MCF 10A (cell line): ENCODE measurements at places on chromosomes 4 and X. TPM values are rescaled to one million over a fixed set of nuclear protein-coding genes. Genes with fewer than 3 reads are reported as not detected.

NALF2 gene
- total RNA-seq = 4.7 and 5.8 TPM in 2 replicates

DNA sequence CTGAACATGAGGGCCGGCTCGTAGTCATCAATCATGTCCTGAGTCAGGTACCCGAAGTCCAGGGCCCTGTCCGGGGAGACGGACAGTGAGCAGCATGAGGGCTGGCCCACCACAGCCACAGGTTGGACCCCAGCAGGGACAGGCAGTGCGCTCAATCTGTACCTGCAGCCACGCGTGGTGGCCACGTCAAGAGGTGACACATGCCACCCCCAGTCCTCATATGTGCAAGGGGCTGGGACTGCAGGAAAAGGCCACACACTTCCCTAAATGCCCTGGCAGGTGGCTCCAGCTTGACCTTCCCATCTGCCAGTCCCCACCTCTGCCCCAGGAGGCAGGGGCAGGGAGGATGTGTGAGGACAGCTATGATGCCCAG is 73.8 kb upstream of the MXD4 start:
- no peak overlapping the region for H3K27ac ChIP-seq
- H3K4me1 ChIP-seq = peaks cover 4% of the 10 kb centered on the region
- no peak for DNase-seq
- H3K27me3 ChIP-seq = no peaks in the 10 kb centered on the region

DNA sequence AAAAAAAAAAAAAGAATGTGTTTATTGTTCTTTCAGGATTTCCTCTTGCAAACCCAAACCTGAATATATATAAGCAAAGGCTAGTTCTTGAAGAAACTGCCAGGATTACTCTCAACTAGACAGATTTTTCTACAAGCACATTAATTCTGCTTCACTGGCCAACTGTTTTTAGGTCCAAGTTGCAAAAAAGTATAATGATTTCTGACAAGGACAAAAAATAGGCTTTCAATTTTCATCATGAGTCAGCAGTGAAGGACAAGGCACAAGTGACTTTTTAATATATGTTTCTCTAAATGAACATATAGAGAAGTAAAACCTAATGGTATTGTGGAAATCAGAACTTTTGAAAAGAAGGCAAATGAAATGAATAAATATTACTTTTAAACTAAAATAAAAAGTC is 73.7 kb downstream of the ELOVL6 start:
- H3K27ac ChIP-seq = no peak overlapping the region
- H3K4me1 ChIP-seq = peaks cover 20% of the 10 kb centered on the region
- H3K27me3 ChIP-seq = no peaks in the 10 kb centered on the region
- no peak overlapping the region for H3K4me3 ChIP-seq
- no peaks in the 10 kb centered on the region for H3K36me3 ChIP-seq
- no peak for DNase-seq

DNA sequence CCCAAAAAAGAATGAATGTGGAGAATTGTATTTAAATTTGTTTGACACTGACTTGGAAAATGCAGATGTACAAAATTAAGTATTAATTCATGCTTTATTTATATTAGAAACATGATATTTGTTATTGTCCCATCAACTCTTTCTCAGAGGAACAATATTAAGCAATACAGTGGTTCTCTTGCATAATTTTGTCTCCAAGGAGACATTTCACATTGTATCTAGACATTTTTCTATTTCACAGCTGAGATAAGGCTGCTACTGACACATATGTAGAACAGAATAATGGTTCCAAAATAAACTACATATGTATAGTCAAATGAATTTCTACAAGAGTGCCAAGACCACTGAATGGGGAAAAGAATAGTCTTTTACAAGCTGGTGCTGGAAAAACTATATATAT is 427.9 kb upstream of the SPANXN1 start:
- peak overlapping the region; percentile 11 for H3K27ac ChIP-seq
- H3K4me3 ChIP-seq = no peak overlapping the region
- peaks cover 4% of the 10 kb centered on the region for H3K36me3 ChIP-seq
- peaks cover 12% of the 10 kb centered on the region for H3K4me1 ChIP-seq
- no peaks in the 10 kb centered on the region for H3K27me3 ChIP-seq

DNA sequence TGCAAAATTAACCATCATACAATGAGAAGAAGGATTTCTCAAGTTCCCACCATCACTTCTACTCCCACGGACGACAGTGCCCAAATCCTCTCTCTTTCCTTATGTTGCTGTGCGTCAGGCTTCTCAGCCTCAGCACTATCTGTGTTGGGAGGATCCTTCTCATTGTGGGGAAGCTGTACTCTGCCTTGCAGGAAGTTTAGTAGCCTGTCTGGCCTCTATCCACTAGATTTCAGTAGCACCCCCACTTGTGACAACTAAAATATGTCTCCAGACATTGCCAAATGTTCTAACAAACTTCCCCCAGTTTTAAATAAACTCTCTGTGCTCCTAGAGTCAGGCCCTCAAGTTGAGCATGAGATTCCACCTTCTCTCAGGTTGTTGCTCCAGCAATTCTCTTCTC is 545.9 kb upstream of the ZFP42 start:
- H3K4me3 ChIP-seq = no peak overlapping the region
- no peak for DNase-seq
- no peak overlapping the region for H3K27ac ChIP-seq
- H3K36me3 ChIP-seq = no peaks in the 10 kb centered on the region

DAPP1 gene
- 17.6 and 24.7 TPM in 2 replicates for total RNA-seq

CCDC110 gene
- 0.47 TPM in 1 of 2 replicates, not detected in the other for total RNA-seq

DNA sequence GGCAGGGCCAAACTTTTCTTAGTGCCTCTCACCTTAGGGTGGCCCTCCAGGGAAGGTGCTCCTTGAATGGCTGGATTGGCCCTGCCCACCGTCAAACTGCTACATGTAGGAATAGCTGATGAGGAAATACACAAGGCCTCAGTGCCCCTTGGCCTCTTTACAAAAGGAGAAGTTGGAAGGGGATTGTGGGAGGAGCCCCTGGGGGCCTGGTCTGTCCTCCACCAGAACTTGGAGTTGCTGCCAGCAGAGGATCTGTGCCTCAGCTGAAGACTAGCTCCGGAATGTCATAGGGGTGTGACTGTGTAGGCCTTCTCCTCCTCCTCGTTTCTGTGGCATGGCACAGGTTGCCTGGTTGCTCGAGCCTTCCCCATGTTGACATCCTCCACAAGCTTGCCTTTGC is 142.7 kb downstream of the AMMECR1 start:
- no peak overlapping the region for H3K4me3 ChIP-seq
- no peak for DNase-seq
- peaks cover 31% of the 10 kb centered on the region for H3K4me1 ChIP-seq
- H3K27ac ChIP-seq = peak overlapping the region; percentile 40
- H3K36me3 ChIP-seq = peaks cover 49% of the 10 kb centered on the region

DNA sequence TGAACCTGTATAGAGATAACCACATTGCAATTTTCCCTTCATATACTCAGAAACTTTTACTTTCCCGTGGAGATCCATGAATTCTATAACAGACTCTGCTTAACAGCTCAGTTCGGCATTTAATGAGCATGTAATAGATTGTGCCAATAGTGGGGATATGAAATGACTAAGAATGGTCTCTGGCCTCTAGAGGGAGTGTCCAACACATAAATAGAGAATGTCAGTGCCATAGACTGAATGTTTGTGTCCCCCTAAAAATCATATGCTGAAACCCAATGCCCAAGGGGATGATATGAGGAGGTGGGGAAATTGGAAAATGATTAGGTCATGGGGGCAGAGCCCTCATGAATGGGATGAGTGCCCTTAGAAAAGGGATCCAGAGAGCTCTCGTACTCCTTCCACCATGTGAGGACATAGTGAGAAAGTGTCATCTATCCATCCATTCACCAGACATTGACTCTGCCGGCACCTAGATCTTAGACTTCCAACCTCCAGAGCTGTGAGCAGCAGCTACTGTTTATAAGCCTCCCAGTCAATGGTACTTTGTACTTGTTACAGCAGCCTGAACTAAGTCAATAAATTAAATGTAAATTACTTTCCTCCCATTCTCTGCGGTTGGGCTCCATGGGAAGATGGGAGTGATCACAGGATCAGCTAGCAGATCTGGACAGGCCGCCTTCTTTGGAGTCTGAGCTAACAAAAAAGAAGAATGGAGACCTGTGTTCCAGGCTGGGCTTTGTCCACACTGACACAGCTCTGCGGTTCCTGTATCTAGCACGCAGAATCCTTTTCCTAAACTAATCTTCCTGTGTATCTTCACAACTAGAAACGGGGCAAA is 28.1 kb upstream of the HPSE start:
- no peak overlapping the region for H3K4me3 ChIP-seq
- H3K27me3 ChIP-seq = no peaks in the 10 kb centered on the region
- H3K4me1 ChIP-seq = no peaks in the 10 kb centered on the region

- peak overlapping the region; percentile 55 for H3K27ac ChIP-seq
- no peak for DNase-seq
- H3K4me3 ChIP-seq = no peak overlapping the region
Measured at GRCh38 chrX:36528661-36529060, 479.5 kb upstream of the FAM47C start.

GAGE13 gene
- total RNA-seq = not detected in 2 replicates

CSAG3 gene
- total RNA-seq = not detected in 2 replicates

CT47B1 gene
- total RNA-seq = not detected in 2 replicates

MXRA5 gene
- not detected in 2 replicates for total RNA-seq

GRCh38 chrX:103651151-103651773 is 22.5 kb downstream of the TCEAL1 start:
- no peak for DNase-seq
- H3K4me1 ChIP-seq = no peaks in the 10 kb centered on the region
- no peak overlapping the region for H3K4me3 ChIP-seq

GRCh38 chr4:138659037-138659811 is 356.4 kb upstream of the NOCT start:
- no peaks in the 10 kb centered on the region for H3K27me3 ChIP-seq
- H3K4me1 ChIP-seq = no peaks in the 10 kb centered on the region
- no peak overlapping the region for H3K4me3 ChIP-seq
- no peaks in the 10 kb centered on the region for H3K36me3 ChIP-seq
- DNase-seq = no peak
- no peak overlapping the region for H3K27ac ChIP-seq

- DNase-seq = no peak
- no peaks in the 10 kb centered on the region for H3K27me3 ChIP-seq
- no peaks in the 10 kb centered on the region for H3K4me1 ChIP-seq
- H3K36me3 ChIP-seq = no peaks in the 10 kb centered on the region
Measured at GRCh38 chr4:109953556-109953955, 40.9 kb downstream of the EGF start.

- no peaks in the 10 kb centered on the region for H3K36me3 ChIP-seq
- no peak overlapping the region for H3K27ac ChIP-seq
- no peak overlapping the region for H3K4me3 ChIP-seq
- H3K4me1 ChIP-seq = no peaks in the 10 kb centered on the region
- H3K27me3 ChIP-seq = peaks cover 100% of the 10 kb centered on the region
Measured at GRCh38 chrX:40749681-40750494, 14.5 kb upstream of the MED14 start.

- H3K36me3 ChIP-seq = peaks cover 6% of the 10 kb centered on the region
- H3K27me3 ChIP-seq = no peaks in the 10 kb centered on the region
- no peaks in the 10 kb centered on the region for H3K4me1 ChIP-seq
- H3K4me3 ChIP-seq = no peak overlapping the region
- DNase-seq = peak; percentile 24
- no peak overlapping the region for H3K27ac ChIP-seq
Measured at GRCh38 chr4:188639479-188640100, 500.3 kb downstream of the TRIML1 start.

CXorf65 gene
- total RNA-seq = not detected in 2 replicates

MAGEA11 gene
- total RNA-seq = not detected in 2 replicates

DNA sequence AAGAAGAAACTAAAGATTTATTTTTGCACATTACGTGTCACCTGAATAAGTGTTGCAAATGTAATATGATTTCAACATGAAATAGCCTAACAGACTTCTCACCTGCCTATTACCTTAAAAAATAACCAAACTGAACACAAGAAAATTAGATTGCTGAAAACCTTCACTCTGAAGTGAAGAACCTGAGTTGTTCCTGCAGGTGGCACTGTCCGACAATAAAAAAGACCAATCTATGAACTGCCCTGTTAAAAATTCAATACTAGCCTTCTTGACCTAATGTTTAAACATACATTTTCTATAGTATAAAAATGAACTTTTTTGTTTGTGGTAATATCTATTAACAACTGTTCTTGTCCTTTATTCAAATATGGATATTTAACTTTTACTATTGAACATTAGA is 69.2 kb upstream of the PNPLA4 start:
- no peaks in the 10 kb centered on the region for H3K4me1 ChIP-seq
- H3K36me3 ChIP-seq = no peaks in the 10 kb centered on the region
- H3K27ac ChIP-seq = no peak overlapping the region

DNA sequence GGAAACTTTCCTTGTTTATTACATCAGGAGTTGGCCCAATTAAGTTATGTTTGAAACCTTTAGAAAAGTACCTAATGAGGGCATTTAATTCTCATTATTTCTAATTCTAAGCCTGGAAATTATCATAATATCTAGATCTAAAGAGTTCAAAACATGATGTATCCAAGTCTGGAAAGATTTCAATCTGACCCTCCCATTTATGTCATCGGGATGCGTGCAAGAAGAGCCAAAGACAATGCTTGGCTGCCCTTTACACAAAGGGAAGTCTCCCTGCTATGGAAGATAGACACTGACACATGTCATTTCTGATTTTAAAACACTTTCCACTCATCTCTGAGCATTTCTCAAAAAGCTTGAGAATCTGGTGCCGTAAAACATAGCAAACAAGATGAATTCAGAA is 222.4 kb downstream of the ANTXR2 start:
- H3K36me3 ChIP-seq = no peaks in the 10 kb centered on the region
- peaks cover 12% of the 10 kb centered on the region for H3K4me1 ChIP-seq
- no peak overlapping the region for H3K27ac ChIP-seq

DCAF4L1 gene
- total RNA-seq = 0.72 and 0.81 TPM in 2 replicates

KCTD8 gene
- total RNA-seq = 0.16 and 0.76 TPM in 2 replicates

DKC1 gene
- total RNA-seq = 149 and 196 TPM in 2 replicates

- DNase-seq = no peak
- H3K4me3 ChIP-seq = no peak overlapping the region
- H3K27me3 ChIP-seq = no peaks in the 10 kb centered on the region
- H3K36me3 ChIP-seq = no peaks in the 10 kb centered on the region
Measured at GRCh38 chr4:162364651-162365050, 200.9 kb upstream of the FSTL5 start.

- no peak overlapping the region for H3K4me3 ChIP-seq
- H3K27me3 ChIP-seq = no peaks in the 10 kb centered on the region
- H3K36me3 ChIP-seq = no peaks in the 10 kb centered on the region
Measured at GRCh38 chr4:26082565-26082964, 168.5 kb downstream of the SMIM20 start.

GRCh38 chrX:140944710-140945109 is 57.7 kb upstream of the SPANXB1 start:
- no peaks in the 10 kb centered on the region for H3K36me3 ChIP-seq
- no peak overlapping the region for H3K4me3 ChIP-seq
- no peak for DNase-seq

DNA sequence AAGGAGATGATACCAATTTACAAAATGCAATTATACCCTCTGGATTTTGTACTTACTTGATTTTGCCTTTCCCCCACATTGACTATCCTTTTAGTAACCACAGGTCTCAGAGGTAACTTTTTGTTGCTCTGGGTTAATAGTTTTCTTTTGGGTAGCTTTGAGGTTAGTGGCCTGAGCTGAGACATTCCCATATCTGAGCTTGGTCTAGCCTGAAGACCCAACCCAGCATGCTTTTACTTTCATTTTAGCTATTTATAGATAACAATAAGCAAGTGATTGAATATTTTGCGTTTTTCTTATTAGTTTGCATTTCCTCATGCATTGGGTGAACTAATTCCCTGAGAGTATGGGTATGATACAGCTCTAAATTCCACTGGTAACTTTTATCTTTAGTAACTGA is 11.8 kb downstream of the HTN1 start:
- peaks cover 27% of the 10 kb centered on the region for H3K27me3 ChIP-seq
- no peak overlapping the region for H3K4me3 ChIP-seq
- no peaks in the 10 kb centered on the region for H3K4me1 ChIP-seq
- no peaks in the 10 kb centered on the region for H3K36me3 ChIP-seq
